ENCODE measurements at places on chromosomes 4 and X.

DNA sequence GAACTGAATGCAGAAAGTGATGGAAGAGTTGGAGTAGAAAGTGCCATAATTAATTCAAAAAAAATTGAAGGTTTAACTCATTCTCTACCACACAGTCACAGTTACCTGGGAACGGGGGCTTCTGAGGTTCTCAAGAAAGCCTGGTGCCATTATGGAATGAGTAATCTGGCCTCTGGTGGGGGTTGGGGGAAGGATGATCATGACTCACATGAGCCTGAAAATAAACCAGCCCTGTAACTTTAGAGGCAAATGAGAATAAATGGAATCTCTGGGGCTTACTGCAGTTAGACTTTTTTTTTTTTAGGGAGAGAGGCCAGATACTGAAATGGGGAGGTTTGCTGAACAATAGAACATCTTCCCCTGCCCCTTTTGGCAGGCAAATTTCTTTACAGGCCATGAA lies 55.3 kb downstream of the SOD3 start:
- DNase-seq, result no peak

DNA sequence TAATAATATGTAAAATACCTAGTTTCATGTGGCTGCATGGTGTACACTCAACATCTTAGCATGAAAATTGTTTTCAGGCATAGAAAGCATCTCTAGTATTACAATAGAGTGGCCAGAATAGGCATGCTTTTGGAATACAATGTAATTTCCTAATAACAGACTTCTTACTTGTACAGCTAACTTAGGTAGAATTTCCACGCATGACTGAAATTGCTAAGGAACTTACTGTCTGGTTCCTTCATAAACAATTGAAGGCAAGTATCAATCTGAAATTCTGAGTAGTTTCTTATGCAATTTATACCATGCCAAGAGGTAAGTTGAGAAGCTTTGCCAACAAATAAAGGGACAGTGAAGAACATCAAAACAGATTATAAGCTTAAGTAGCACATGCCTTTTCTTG lies 26.7 kb downstream of the SULT1E1 start:
- no peak for DNase-seq

GRCh38 chr4:121154103-121154515 lies 10.0 kb downstream of the TNIP3 start:
- no peak for DNase-seq

DNA sequence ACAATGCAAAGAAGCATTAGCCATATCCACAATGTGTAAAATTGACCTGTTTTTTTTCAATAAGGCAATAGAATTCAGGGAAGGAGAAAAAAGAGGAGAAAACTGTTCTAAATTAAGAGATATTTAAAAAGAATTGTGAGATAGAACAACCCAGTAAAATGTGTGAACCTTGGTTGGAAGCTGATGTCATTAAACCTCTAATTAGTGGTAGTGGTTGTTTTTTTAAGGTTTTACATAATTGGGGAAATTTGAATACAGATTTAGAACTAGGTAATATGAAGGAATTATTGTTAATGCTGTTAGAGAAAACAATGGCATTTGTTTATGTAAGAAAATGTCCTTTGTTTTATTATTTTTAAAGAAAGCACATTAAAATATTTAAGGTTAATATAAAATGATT lies 15.1 kb upstream of the H2AZ1 start:
- no peak for DNase-seq

GRCh38 chr4:99389606-99390005 lies 37.1 kb upstream of the ADH1C start:
- DNase-seq, result no peak

Measured in lower lobe of right lung (tissue), 2 donors.